A549 treated with ZK216348 at 1 μM for 4 hours (cell line): ENCODE measurements at places on chromosomes 3 and 15. TPM values are rescaled to one million over a fixed set of nuclear protein-coding genes. Genes with fewer than 3 reads are reported as not detected.

The VEPH1 gene
- total RNA-seq: 0.27 to 0.44 TPM in 2 of 5 replicates, not detected in the others

The DAPK2 gene
- 2.8 to 4.9 TPM (median 4.2 TPM) in 5 replicates for total RNA-seq

The CELSR3 gene
- 2.5 to 5.7 TPM (median 5.1 TPM) in 5 replicates for total RNA-seq

The RNF13 gene
- 33.2 to 60.6 TPM (median 37.2 TPM) in 5 replicates for total RNA-seq

The HRH1 gene
- total RNA-seq: 6.8 to 8.4 TPM (median 7.8 TPM) in 5 replicates

The SPTBN5 gene
- 0.08 to 0.37 TPM (median 0.32 TPM) in 5 replicates for total RNA-seq

The NPAP1 gene
- not detected in 5 replicates for total RNA-seq

The GUCA1C gene
- not detected in 5 replicates for total RNA-seq

The NANOGP8 gene
- total RNA-seq: not detected in 5 replicates

The CRTAP gene
- 295 to 315 TPM (median 298 TPM) in 5 replicates for total RNA-seq

The ARL14 gene
- 0.42 to 0.93 TPM (median 0.58 TPM) in 5 replicates for total RNA-seq

The SSR3 gene
- 143 to 199 TPM (median 180 TPM) in 5 replicates for total RNA-seq

The CD200 gene
- total RNA-seq: not detected in 5 replicates
